Stimulated activated CD8-positive, alpha-beta memory T cell treated with anti-CD3 and anti-CD28 coated beads, Interleukin-7, amount 100 ng/mL, for 1 hour (primary cell): ENCODE measurements at places on chromosomes 5 and 9.

DNA sequence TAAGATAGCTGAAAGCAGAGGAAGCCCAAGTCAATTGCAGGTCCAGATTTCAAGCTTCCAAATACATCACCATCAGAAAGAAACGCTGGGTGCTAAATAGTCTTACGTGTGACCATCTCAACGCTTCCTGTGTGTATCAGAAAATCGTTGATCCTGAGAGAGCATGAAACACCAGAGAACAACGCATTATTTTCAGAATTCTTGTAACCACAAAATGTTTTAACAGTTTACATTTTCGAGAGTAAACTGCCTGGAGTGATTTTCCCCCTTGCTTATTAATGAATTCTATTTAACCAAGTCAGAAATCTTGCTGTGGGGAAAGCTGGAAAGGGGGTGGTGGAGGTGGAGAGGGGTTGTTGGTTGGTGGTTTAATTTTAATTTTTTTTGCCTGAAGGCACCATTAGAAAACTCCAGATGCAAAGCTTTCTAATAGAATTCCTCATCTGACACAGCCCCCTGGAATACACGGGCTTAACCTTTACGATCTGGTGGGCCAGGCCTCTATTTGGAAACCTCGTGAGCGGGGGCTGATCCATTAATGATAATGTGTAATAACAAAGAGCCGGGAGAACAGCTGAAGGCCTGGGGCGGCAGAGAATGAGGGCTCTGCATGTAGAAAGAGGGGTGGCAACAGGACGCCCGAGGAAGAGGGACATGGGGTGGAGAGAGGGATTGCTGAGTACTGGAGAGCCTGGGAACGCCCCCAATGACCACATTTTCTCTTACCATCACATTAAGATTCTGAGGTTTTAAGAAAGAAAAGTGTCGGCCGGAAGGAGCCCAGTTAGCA is 124.5 kb upstream of the NFIB start:
- DNase-seq, result no peak

DNA sequence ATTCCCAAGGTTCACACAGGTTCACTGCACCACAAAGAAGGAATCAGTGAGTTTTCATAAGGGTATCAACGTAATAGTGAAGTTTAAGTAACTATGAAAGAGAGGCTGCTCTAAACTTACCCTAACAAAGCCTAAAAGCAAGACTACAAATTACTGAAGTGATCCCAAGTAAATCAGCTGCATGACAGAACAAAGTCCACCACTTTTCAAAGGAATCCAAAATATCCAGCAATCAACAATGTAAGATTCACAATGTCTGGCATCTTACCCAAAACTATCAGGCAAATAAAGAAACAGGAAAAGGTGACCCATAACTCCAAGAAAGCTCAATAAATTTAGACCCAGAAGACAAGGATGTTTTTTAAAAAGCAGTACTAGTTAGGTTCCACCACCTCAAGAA is 70.1 kb downstream of the GNAQ start:
- no peak for DNase-seq

GRCh38 chr9:7777771-7778170 is 21.8 kb downstream of the DMAC1 start:
- DNase-seq, result no peak

- DNase-seq, result no peak
These were observed 365.8 kb upstream of the DAP start for GRCh38 chr5:11126844-11127243.

DNA sequence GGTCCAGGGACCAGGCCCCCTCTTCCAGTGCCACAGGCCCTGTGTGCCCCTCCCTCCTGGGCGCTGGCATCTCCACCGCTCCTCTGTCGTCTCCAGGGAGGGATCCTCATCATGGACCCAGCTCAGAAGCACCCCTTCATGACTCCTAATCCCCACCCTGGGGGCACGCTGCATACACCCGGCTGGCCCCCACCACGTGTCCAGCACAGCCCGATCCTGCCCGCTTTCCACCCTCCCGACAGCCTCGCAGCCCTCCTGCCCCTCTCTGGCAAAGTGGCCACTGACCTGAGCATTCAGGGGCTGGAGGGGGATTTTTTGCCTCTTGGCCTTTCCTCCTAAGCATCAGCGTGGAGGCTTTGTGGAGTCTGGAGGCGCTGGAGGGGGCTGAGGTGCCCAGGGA is 1.4 kb downstream of the CCDC187 start:
- DNase-seq, result no peak

- peak; percentile 23 for DNase-seq
These were observed 621 bp downstream of the SEC16A start for GRCh38 chr9:136482046-136482792.

- DNase-seq, result no peak
These were observed 12.5 kb downstream of the RAB24 start for GRCh38 chr5:177290816-177291596.

DNA sequence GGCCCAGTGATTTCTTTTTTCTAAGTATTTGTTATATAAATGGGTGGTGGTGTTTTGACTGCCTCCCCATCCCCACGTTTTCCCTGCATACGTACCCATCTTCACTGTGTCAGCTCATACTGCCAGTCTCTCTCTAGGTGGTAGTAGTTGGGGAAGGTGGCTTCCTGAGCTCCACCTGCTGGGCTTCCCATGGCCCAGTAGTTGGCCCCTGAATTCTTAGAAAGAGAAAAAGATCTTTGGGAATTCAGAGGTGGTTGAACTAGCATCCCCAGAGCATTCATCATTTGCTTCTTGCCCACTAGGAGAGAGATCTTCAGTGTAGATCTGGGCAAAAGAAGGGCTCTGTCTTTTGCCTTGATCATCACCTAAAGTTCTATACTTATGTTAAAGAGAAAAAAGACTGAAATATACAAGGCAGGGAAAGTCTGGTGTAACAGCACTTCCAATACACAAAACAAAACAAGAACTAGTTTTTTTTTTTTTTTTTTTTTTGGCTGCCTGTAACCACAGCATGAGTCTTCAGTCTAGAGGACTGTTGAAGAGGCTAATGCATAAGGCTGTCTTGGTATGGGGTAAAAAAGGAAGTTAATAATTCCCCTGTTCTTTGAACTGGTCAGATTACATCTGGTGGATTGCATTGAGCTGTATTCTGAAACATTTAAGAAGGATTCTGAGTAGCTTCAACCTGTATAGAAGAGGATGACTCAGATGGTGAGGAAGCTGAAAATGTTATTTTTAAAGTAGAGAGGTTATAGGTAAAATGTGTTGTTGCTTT is 128.7 kb downstream of the ATG10 start:
- no peak for DNase-seq

- DNase-seq, result no peak
These were observed 77.5 kb downstream of the TRIO start for GRCh38 chr5:14220642-14221041.

DNA sequence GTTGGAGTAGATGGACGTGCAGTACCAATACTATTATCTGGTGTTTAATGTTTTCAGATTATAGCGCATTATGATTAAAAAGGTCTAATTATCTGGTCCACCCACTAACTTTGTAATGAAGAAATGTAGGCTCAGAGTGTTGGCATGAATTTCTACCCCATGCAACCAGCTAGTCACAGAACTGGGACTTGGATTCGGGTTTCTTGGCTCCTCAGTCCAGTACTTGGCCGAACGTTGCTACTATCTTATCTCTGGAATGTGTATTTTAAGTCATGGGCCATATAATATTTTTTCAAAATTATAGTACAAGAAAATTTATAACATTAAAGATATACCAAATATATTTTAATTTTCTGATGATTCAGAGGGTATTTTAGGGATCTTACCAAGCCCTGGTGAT is 657.5 kb upstream of the DMAC1 start:
- no peak for DNase-seq

DNA sequence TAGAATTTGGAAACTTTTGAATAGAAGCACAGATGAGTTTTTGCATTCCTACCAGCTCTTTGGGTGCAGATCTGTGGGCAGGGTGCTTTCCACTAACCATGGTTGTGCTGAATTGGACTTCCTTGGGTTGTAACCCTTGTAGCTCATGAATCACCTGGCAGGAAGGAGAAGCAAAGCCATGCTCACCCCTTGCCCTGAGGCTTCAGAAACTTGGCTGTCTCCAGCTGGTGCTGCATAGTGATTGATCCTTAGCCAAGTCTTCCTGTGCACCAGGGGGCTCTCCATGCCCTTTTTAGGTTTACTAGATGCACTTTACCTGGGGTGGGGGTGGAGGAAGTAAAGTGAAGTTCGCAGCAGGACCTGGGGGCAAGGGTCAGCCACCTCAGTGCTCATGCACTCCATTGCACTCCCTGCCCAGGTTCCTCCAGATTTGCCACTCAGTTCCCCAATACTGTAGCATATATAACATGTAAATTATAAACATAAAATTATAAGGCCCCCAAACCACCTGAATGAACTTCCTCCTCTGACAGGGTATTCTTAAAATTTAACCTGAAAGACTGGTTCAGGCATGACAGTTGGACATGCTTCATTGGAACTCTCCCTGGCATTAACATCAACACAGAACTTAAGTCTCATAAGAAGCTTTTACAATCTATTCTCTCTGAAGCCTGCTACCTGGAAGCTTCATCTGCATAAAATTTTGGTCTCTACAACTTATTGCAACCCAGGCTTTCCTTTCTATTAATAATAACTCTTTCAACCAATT is 25.8 kb upstream of the IFNA14 start:
- no peak for DNase-seq

- no peak for DNase-seq
These were observed 173.0 kb downstream of the WDR70 start for GRCh38 chr5:37552161-37552560.

DNA sequence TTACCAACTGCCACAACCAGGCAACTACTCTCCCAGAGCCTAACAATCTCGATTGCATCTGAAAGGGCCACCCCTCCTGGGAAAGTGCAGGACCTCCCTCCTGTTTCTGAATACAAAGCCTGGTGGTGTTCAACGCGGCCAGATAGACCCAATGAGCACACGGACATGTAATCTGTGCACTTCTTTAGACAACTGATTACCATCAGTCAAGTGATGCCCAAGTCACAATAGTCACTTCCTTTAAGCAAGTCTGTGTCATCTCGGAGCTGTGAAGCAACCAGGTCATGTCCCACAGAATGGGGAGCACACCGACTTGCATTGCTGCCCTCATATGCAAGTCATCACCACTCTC is 739 bp downstream of the C9orf72 start:
- DNase-seq, result no peak

- no peak for DNase-seq
These were observed 1126.4 kb upstream of the SEMA6A start for GRCh38 chr5:117701062-117701461.

DNA sequence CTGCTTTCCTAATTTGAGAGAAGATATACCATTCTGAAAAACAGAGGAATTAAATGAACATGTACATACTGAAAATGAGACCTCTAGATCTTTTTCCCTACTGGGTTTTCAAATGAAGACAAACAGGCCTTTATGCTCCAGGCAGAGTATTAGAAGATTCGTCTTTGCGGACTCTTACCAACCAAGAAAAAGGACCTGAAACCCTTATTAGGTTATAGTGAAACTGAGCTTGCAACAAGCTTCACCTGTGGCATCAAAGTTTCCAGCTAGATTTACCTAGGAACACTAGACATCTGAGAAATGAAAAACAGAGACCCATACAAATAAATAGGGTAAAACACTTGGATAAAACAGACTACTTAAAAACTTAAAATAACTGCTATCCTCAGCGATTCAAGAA is 46.3 kb downstream of the SMIM15 start:
- DNase-seq, result no peak

GRCh38 chr9:133754688-133755227 is 16.6 kb upstream of the SARDH start:
- no peak for DNase-seq

- DNase-seq, result no peak
These were observed 17.8 kb downstream of the CTNNA1 start for GRCh38 chr5:138770977-138771376.

- no peak for DNase-seq
These were observed 339.5 kb upstream of the ZNF608 start for GRCh38 chr5:125085797-125086505.

DNA sequence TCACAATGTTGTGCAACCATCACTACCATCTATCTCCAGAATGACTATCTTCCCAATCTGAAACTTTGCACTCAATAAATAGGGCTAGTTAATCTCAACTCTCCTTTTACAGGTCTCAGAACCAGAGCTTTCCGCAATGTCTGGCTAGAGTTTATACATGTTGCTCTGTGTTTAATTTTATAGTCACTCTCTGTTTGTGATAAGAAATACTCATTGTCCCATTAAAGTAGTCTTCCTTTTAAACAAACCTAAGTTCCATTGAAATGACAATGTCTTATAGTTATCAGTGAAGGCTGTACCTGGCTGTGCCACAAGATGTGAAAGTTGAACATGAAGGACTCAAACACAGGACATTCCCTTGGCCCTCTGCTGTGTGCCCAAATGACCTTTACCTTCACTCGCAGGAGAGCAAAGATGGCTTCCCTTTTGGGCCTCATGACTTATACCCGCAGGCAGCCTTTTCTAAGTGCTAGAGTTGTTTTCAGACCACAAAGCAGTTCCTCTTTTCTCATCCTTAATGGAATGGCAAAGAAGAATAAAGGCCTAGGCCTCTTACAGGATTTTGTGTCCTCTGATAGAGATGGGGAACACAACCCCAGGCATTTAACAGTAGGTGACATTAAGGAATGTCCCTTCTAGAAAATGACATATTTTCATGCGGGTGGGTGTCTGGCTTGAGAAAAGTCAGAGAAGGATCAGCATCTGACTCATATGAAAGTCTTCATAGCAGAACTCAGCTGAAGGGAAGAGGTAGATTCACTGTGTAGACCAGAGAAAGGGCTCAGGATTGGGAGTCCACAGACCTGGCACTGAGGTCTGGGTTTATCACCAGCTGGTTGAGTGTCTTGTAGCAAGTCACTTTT is 69.6 kb upstream of the ATP10B start:
- no peak for DNase-seq

- no peak for DNase-seq
These were observed 374.6 kb downstream of the SPATA31D1 start for GRCh38 chr9:82363198-82363597.

DNA sequence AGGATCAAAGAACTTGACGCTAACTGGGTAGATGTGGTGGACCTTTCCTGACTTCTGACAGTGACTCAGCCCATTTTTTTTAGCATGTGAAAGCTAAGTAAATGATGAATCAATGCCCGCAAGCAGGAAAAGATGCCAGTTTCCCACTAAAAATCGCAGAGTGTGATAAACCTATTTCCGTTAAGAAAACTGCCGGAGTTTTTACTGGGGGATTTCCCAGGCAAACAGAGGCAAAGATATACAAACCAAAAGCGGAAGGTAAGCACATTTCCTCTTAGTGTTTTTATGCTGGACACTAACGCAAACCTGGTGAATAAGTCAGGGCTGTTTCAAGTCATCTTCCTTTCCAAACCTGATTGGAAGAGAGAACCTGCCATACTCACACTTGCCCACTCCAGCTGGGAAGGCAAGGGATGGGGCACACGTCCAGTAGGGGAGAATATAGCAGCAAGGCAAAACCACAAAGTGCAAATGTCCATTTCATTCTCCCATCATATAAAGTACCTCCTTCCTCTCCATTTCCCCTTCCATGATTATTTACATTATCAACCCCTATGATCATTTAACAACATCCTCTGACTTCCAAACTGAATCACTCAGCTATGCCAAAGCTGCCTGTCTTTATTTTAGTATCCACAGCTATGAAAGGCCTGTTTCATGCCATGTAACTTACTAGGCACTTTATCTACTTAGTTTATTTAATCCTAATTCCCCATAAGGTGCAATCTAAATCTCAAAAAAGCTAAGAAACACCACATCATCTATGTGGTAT is 349.7 kb upstream of the RFX3 start:
- DNase-seq, result no peak
